Fibroblast of lung (primary cell): ENCODE measurements at places on chromosomes 5 and 9.

- DNase-seq: no peak
Observed at GRCh38 chr5:13975246-13975645, 30.8 kb upstream of the DNAH5 start.

DNA sequence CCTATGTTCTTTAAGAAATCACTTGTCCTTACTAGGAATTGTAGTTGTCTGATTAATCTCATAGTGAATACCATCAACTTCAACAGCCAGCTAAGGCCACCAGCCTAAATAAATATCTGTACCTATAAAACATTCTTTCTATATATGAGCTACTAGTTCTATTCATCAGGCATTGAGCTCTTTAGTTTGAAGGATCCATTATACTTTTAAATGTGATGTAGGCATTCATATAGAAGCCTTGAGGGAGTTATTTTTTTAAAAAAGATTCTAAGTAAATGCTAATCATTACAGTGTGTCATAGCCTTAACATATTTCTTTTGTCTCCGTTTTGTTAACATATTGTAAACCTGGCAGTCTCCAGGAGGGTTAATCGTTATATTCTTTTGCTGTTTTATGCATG is 838.3 kb downstream of the PTPRD start:
- no peak for DNase-seq

DNA sequence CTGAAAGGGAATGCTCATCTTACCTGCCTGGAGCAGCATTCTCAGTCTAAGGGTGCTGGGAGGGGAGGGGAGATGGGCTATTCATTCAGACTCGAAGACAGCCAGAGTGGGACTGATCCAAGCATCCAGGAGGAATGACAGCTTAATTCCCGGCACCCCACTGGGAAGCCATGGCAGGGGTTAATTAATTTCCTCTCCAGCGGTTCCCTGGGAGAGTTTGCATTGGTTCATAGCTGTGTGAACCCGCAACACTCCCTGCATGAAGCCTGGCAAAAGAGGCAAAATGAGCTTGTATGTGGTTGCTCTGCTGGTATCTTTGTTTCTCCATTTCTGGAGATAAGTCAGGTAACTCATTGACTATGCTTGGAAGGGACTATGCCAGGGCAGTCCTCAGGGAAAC is 401.0 kb upstream of the SLC24A2 start:
- no peak for DNase-seq

- DNase-seq: no peak
Observed at GRCh38 chr5:169796731-169797130, 159.7 kb downstream of the DOCK2 start.

DNA sequence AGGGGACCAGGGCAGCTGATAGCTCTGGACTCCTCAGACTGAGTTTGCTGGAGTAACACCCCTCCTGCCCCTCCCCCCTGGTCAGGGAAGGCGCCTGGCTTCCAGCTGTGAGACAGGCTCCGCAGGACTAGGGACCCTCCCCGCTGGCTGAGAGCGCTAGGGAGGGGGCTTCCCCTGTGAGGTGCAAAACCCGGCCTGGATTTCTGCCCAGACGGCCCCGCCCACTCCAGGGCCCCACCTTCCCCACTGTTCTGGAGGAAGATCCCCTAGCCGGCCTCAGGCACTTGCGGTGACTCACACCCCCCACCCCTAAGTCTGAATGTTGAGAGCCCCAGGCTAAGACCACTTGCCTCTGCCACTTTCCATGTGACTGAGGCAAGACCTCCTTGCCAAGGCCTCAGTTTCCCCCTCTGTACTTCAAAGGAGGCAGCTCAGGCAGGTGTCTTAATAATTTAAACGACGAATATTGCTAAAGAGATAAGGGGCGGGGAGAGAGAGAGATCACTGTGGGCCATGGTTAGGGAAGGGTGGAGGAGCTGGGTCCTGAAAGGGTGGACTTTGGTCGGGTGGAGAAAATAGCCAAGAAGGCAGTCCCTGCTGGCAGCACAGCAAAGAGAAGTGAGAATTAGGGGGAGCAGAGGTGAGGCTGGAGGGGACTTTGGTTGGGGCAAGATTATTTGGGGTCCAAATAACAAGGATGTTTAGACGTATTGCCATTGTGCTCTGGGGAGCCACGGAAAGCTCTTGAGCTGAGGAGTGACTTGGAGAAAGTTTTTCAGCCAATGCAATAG is 1.0 kb upstream of the DAB2IP start:
- DNase-seq: peak; percentile 55

- DNase-seq: no peak
Observed at GRCh38 chr5:159071382-159071781, 28.3 kb downstream of the EBF1 start.

- no peak for DNase-seq
Observed at GRCh38 chr9:27586304-27586703, 13.0 kb upstream of the C9orf72 start.

DNA sequence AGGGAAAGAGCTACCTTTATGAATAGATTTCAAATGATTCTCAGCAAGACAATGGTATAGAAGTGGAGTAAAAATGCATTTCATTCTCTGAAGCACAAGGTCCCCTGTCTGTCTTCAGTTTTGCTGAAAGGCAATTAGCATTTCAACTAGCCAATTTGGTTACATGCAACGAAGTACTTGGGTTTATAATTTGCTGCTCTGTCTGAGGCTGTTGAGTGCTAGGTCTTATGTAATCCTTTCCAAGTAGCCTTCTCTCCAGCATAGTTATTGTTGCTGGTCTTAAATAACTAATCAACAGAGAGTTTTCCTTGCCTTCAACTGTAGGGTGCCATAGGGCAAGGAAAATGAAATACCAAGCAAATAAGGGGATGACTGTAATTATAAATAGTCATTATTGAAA is 4.5 kb downstream of the ADGRV1 start:
- DNase-seq: no peak

DNA sequence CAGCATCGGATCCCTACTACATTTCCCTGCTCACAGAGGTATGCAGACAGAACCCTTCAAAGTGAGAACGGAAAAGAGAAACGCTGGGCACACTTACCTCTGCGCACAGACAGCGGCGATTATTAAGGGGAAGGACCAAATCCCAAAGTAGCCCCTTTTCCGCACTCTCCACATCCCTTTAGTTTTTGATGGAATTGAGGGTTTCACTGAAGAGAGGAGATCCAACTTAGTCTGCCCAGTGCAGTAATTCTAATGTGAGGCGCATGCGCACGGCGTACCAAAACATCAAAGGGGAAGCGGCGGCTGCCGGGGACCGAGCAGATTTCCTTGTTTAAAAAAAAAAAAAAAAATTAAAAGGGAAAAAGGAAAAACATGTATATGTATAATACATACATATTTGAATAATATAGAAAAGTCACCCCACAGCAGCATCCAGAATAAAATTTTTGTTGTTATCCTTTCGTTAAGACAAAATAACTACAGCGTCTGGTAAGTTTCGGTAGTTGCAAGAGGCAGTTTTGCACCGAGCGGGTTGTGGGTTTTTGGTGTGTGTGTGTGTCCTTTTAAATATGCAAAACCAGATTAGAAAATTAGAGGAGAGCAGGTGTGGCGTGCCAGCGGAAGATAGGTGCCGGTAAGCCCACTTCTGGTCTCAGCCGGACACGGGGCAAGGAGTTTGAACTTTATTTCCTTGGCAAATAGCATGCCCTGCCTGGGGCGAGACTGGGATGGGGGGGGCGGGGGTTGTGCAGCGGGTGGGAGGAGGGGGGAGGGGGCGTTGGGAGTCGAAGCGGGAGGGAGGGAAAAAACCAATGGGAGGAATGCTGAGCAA is at the start of gene GABRB2:
GABRB2 (minus strand) TSS at position 256 of the 832 bp plus-strand sequence; CDS start at position 174, 82 bp downstream.
- peak; percentile 38 for DNase-seq

- no peak for DNase-seq
Observed at GRCh38 chr9:131144201-131144600, 18.8 kb downstream of the NUP214 start.

GRCh38 chr9:88173378-88173999 is 35.2 kb upstream of the SPATA31C2 start:
- DNase-seq: peak; percentile 80

GRCh38 chr5:119243888-119244287 is 111.9 kb upstream of the TNFAIP8 start:
- DNase-seq: no peak

DNA sequence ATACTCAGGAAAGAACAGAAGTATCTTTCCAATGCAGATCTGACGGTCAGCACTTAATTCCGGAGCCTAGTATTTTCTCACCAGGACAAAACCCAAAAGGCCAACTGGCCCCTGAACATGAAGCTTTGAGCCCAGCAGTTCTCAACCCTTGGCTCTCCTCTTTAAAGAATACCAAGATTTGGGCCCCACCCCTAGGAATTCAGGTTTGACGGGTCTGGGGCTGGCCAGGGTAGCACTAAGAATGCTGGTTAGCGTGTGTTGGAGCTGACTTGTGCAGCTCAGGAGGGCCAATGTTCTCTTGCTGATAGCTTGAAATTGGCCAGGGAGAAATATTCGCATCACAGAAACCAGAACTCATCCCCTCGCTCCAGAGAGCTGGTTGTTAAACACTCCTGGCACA is 88.3 kb upstream of the PTCH1 start:
- no peak for DNase-seq

- peak; percentile 8 for DNase-seq
Observed at GRCh38 chr9:6681957-6682501, 36.5 kb upstream of the GLDC start.

GRCh38 chr9:133514460-133515239 is 10.1 kb downstream of the MYMK start:
- DNase-seq: no peak

GRCh38 chr5:76163111-76163628 is 80.0 kb downstream of the SV2C start:
- no peak for DNase-seq

DNA sequence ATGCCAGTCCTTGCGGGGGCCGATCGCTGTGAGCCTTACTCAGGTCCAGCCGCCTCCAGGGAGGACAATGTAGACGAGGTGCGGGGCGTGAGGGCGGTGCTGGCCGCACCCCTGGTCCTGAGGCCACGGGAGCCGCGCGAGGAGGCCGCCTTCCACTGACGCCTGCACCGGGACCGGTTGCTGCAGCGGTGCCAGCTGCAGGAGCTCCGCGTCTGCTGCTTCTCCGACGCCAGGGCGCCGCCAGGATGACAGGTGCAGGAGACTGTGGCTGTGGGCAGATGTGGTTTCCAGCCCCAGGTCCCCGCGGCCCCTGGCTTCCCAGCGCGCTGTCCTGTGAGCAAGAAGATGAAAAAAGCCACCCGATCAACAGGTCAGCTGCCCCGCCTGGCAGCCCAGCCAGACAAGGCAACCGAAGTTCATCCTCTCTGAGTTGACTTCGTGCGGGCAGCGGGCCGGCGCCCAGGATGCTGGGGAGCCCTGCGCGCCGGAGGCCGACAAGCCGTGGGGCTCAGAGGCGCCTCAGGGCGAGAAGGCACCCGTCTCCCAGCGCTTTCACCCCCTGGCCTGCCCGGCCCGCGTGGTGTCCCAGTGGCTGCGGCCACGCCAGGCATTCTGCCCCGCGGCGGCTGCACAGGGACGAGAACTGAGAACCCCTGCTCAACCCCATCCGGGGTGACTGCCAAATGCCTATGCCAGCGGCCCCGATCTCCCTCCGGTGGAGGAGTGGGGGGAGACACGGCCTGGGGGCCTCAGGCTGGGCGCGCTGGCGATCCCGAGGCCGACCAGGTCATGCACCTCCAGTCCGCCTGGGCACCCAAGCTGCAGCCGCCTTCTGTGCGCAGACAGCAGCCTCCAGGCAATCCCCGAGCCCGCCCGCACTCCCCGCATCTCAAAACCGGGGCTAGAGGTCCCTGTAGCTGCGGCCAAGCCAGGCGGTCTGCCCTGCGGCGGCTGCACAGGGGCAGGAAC is 43.4 kb upstream of the BICD2 start:
- DNase-seq: no peak

DNA sequence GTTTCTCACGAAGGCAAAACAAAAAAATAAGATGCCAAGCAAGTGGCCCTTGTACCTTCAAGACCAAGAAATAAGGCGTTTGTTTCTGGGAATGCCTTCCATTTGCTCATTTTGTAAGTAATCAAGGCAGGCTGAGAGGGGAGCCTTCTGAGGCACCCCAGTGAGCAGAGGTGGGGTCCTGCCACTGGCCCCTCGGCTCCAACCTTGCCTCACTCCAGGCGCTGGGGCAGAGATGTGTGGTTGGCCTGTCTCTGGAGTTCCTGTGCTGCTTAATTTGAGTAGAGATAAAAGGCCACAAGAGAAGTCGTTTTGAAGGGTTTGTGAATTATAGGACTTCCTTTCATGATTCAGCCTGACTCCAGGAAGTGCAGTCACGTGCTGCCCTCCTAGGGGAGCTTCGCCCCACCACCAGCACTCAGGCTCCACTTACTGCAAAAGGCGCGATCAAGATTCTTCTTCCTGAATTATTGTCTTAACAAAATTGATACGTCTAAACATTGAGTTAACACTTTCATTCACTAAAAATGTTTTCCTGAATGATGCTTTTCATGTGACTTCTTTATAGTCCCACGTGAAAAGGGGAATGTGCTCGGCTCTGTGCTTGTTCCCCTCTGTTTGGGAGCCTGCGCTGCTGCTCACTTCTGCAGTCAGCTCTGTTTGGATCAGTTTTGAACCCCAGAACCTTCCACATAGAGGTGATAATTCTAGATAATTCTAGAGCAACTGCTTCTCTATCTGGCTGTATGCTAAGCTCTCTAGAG is 13.7 kb downstream of the SYK start:
- DNase-seq: no peak

- no peak for DNase-seq
Observed at GRCh38 chr9:119114681-119115080, 254.6 kb downstream of the BRINP1 start.
